T-cell (primary cell): ENCODE measurements at places on chromosomes 3 and 15.

- no peak for DNase-seq
Measured at GRCh38 chr3:24145481-24145880, 200.4 kb downstream of the NR1D2 start.

- DNase-seq: no peak
Measured at GRCh38 chr3:8900869-8901268, 62.4 kb downstream of the RAD18 start.

- peak; percentile 55 for DNase-seq
Measured at GRCh38 chr3:186107215-186108105, 1.4 kb downstream of the ETV5 start.

GRCh38 chr3:39189959-39190269, 2.5 kb downstream of the XIRP1 start:
- peak; percentile 25 for DNase-seq

DNA sequence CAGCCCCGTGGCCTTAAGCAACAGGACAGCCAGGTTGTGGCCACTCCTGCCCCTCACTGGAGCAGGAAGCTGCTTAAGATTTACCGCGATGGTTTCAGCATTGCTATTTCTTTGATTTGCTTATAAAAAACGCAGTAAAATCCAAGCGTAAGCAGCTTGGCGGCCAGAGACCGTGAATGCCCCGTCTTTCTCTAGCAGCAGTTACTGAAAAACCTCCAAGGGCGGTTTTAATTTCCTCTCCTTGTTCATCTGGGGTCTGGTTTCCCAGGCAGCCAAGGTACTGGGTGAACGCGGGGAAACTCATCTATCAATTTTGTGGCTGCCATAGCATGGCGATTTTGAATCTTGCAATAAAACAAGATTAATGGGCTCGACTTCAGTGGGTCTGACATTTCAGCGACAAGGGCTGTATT, 130.3 kb downstream of the MINAR1 start:
- DNase-seq: no peak

DNA sequence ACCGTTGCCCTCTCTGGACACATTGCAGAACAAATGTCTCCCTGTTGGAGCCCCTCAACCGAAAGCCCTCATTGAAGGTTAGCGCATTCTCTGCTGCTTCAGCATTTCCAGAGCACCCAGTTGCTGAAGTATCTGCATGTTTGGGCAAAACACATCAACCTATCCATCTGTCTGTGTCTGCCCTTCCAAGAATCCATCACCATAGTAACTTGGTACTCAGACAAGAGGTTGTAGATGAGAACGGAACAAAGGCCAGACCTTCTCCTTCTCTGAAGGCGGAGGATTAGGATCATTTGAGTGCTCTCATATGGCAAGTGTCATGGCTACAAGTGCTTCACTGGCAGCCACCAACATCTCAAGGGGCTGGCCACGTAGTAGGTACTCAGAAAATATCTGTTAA, 23.1 kb upstream of the RHO start:
- no peak for DNase-seq

GRCh38 chr15:90419738-90420406, 31.8 kb downstream of the IQGAP1 start:
- no peak for DNase-seq

- DNase-seq: no peak
Measured at GRCh38 chr3:107524841-107525643, 2.3 kb downstream of the BBX start.

GRCh38 chr15:27563765-27564370, 535.2 kb downstream of the OCA2 start:
- no peak for DNase-seq

DNA sequence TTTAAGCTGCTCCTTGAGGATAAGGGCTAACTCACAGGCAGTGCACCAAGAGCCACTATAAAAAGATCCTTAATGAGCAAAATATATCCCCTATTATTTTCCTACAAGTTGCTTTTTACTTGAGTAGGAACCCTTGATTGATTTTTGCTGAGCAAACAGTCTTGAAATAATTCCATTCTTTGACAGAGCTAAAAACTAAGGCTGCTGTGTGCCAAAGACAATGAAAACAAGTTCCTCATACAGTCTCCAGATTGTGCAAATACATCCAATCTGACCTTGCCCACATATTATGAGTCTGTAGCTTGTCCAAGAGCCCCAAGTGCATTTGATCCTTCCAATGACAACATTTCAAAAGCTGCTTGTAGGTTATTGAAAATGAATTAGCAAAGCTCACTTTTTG, 15.0 kb downstream of the PRKAR2A start:
- no peak for DNase-seq

GRCh38 chr3:191238321-191238817, 39.3 kb downstream of the OSTN start:
- DNase-seq: no peak

DNA sequence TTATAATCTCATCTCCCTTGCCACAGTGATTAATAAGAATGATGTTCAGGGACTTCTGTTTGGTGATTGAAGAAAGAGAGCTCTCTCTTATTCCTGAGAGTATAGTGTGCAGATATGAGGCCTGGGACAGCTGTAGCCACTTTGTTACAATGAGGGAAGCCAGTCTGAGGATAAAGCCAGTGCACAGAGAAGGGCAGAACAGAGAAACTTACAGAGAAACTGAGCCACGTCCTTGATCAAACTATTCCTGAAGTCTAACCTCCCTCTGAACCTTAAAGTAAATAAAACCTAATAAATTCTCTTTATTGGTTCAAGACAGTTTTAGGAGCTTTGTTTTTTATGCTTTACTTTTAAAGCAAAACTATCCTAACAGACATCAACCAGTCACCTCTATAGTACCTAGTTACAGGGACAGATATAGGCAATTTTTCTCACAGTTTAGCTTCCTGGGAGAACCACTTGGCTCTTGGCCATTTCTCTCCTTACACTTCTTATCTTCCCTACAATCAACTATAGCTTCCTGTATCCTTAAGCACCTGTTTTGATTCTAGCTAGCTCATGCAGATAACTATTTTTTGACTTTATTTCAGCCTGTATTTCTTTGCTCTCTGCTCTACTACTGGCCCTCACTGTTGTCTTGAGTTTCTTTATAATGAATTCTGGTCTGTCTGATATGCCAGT, 284.4 kb downstream of the SHQ1 start:
- DNase-seq: no peak

- no peak for DNase-seq
Measured at GRCh38 chr15:29698030-29698701, 124.1 kb downstream of the TJP1 start.

DNA sequence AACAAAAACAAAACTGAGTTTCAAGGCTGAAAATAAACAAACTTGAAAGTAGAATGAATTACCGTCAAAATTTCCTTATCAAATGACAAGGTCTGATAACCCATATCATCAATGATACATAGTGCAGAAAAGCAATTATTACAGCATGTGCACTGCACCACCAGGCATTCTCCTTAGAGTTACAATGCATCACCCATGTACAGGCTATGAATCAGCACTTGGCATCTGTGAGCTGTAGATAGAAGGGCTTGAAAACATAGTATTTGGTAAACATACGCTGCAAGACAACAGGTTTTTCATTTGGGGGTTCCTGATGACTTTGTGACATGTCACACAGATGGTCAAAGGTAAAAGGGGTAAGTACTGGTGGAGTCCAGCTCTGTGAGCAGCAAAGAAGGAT, 265.1 kb downstream of the CTNNB1 start:
- no peak for DNase-seq

DNA sequence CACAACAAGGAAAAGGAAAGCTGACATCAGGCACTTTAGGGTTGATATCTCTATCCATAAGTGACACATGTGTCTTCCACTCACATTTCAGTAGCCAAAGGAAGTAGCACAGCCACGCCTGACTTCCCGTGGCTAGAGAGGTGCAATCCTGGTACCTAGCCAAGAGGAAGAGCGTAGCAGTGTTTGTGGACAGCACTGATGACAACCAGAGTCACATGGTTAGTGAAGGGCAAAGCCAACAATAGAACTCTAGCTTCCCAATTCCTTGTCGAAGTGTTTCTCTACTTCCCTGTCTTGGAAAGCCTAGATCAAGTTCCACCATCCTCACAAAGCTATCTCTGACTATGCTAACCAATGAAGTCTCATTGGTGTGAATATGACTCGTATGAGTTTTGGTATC, 189.2 kb downstream of the RSL24D1 start:
- no peak for DNase-seq

DNA sequence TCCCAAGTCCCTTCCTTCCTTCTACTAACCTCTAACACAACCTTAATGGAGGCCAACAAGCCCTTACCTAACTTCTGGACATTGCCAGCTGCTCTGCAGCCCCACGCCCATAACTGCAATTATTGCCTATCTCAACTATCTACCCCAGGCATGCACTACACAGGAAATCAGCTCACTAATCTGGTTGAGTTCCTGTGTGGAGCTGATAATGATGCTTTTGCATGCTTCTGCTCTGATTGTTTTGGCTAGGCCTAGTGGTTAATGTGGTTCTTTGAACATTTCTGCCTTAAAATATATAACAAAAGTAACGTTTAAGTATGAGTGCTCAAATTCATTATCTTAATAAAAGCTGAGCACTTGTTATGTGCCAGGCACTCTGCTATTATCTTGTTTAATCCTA, 463.9 kb downstream of the MFSD1 start:
- DNase-seq: no peak

DNA sequence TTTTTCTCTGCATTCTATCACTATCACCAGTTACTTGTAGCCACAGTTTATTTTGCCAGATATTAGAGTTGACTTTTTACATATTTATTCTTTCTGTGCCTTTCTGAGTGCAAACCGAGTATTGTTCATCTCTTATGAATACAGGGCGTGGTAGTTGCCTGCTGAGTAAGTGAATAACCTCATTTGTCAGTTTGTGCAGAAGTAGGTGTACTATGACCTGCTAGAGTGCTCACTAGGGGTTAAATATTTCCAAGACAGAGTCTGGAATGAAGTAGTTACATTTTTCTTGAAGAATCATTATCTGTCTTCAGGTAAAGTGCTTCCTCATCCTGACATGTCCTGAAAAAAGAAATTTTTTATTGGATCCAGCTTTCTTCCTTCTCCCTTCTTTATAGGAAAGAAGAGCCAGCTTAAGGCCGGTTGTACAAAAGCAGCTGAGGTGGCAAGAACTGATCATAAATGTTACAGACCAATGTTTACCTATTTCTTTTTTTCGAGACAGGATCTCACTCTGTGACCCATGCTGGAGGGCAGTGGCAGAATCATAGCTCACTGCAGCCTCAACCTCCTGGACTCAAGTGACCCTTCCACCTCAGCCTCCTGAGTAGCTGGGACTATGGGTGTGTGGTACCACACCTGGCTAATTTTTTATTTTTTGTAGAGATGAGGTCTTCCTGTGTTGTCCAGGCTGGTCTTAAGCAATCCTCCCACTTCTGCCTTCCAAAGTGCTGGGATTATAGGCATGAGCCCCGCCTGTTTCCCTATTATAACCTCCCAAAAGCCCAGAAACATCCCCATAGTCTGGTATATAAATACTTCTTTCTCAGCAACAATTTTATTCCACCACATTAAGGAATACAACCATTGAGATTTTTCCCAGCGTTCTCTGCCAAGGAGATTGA, 182.5 kb downstream of the TPRG1 start:
- DNase-seq: no peak

DNA sequence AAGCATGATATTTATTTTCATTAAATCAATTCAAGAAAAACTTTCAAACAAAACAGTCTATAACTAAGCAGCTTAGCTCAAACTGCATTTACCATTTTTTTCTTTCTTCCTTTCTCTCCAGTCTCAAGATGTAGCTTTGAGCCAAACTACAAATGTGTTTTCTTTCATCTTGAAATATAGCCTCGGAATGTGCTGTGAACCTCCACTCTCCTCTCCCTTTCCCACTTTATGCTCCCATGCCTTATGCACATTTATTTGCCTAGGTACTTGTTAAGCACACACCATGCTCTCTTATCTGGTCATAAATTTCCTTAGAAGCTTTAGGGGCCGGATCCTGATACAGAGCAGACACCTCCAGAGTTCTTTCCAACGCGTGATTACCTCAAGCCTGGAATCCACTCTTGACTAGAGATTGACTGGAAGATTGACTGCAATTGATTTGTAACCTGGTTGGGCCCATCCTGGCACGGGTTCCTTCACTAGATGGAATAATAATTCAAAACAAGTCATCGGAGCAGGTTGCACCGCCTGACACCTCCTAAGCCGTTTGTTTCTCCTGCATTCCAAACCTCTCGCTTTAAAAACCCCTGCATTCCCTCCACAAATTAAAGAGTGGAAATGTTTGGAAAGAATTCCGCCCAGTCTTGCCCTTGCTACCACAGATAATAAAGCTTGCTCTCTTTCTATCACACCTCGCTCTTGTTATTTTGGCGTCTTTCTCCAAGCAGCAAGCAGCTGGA, 344.7 kb downstream of the CHL1 start:
- no peak for DNase-seq

GRCh38 chr3:150140614-150141321, 170.1 kb upstream of the PFN2 start:
- DNase-seq: no peak

- no peak for DNase-seq
Measured at GRCh38 chr15:62739082-62739481, 303.5 kb upstream of the TPM1 start.

GRCh38 chr3:137294139-137294538, 336.4 kb downstream of the IL20RB start:
- DNase-seq: no peak

- no peak for DNase-seq
Measured at GRCh38 chr3:98690876-98691275, 72.3 kb upstream of the ST3GAL6 start.

DNA sequence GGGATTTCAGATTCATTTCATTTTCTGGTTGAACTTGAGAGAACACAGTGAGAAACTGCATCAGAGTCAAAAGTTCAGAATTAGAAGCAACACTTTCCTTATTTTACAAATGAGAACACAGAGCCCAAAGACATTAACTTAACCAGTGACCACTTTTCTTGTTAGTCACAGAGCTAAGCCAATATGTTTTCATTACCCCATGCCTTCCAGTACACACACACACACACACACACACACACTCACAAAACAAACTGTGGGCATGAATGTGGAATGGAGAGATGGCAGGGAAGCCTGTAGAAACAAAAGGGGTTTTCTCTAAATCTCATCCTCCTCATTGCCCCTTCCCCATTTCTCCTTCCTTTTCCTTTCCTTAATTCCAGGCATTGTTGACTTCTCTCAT, 267.4 kb upstream of the GADL1 start:
- no peak for DNase-seq
